GM23338 (cell line): ENCODE measurements at places on chromosomes 6 and 20. TPM values are rescaled to one million over a fixed set of nuclear protein-coding genes. Genes with fewer than 3 reads are reported as not detected.

DNA sequence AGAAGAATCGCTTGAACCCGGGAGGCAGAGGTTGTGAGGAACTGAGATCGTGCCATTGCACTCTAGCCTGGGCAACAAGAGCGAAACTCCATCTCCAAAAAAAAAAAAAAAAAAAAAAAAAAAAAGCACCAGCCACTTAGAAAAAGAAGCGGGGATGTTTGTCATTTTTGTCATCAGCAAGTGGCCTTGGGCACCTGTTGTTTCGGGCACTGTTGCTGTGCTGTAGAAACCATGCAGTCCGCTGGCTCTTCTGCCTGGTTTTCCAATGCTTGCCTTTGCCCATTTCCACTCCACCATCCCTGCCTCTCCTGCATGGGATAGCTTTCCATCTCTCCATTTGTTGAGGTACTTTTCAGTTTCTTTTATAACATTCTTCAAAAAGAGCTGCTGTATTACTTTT, 129.3 kb downstream of the ARID1B start:
- no peaks in the 10 kb centered on the region for H3K27me3 ChIP-seq
- no peak for DNase-seq
- H3K4me1 ChIP-seq: peaks cover 5% of the 10 kb centered on the region; the same call in 1 of the 2 replicates
- no peak overlapping the region for H3K27ac ChIP-seq
- H3K4me3 ChIP-seq: no peak overlapping the region
- no peaks in the 10 kb centered on the region for H3K36me3 ChIP-seq

GRCh38 chr20:38109591-38110524, 55.2 kb downstream of the TGM2 start:
- no peaks in the 10 kb centered on the region for H3K36me3 ChIP-seq
- DNase-seq: no peak
- no peaks in the 10 kb centered on the region for H3K27me3 ChIP-seq
- H3K4me3 ChIP-seq: no peak overlapping the region
- H3K27ac ChIP-seq: no peak overlapping the region
- no peaks in the 10 kb centered on the region for H3K4me1 ChIP-seq

DNA sequence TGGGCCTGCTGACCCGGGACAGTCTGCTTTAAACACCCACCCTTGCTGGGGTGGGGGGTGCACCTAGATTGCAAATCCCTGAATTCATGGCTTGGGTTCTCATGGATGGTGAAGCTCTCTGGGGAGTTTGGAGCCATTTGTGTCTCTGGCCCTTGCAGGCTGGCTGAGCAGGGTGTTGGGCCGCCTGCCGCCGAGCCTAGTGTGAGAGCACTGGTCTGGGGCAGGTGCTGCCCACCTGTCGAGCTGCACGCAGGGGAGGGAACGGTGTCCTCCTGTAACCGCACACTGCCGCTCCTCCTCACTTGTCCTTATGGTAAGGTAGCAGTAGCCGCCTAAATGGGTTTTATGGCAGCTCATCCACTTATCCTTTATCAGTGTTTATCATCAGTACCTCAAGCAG, 143.9 kb downstream of the DTNBP1 start:
- peaks cover 9% of the 10 kb centered on the region; the same call in 1 of the 2 replicates for H3K4me1 ChIP-seq
- H3K27me3 ChIP-seq: no peaks in the 10 kb centered on the region
- H3K27ac ChIP-seq: peak overlapping the region; percentile 51; the same call in 1 of the 2 replicates
- peaks cover 75% of the 10 kb centered on the region for H3K36me3 ChIP-seq

DNA sequence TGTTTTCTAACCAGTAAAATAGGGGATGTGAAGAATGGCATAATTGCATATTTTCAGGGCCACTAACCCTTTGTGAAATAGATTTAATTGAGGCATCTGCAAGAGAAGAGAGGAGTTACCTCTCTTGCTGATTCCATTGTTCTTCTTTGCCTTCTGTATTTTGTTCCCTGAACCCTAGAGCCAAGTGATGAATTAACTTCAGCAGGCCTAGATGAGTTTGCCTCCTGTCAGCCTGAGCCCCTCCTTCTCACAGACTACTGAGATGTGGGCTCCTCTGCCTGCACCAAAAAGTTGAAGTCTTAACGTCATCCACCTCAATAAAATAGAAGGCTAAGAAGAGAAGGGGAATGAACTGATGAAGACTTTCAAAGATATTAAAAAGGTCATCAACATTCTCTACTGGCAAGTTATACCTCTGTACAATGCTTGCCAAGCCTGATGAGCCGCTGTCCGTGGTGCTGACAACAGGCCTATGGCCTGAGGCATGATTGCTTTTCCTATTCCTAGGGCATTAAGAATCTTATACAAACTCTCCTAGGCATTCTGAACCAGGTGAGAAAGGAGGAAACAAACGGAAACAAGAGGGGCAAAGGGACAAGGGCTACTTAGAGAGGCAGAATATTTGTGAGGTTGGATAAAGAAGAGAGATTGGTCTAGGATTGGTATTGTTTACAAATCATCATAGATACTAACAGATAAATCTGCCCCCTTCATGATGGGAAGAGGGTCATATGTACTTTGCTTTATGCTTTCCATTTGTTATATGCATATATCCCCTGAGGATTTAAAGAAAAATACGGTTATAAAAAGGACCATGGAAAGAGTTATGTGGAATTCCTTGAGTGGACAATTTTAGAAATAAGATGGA, 46.8 kb downstream of the CD24 start:
- no peak overlapping the region for H3K4me3 ChIP-seq
- no peaks in the 10 kb centered on the region for H3K27me3 ChIP-seq
- DNase-seq: peak; percentile 90
- H3K4me1 ChIP-seq: peaks cover 38% of the 10 kb centered on the region; the same call in 1 of the 2 replicates
- no peak overlapping the region for H3K27ac ChIP-seq
- H3K36me3 ChIP-seq: no peaks in the 10 kb centered on the region

DNA sequence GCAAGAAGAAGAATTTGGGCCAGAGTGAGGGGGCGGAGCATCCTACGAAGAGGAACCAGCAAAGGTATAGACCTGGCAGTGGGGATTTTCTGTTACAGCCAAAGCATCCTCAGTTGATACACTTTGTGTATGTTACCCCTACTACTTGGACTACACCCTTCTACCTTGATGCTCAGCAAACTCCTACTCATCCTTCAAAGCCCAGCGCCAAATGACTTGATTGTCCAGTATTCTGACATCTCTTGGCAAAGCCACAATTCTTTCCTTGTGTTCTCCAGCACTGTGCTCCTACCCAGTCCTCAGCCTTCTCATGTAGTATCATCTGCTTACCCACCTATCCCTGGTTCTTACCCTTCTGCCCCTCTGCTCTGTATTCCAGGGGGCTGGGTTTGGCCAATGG, 21.7 kb upstream of the CTNNBL1 start:
- no peak overlapping the region for H3K4me3 ChIP-seq
- peaks cover 12% of the 10 kb centered on the region; the same call in 1 of the 2 replicates for H3K4me1 ChIP-seq
- DNase-seq: no peak
- no peaks in the 10 kb centered on the region for H3K36me3 ChIP-seq
- H3K27ac ChIP-seq: no peak overlapping the region
- no peaks in the 10 kb centered on the region for H3K27me3 ChIP-seq

DNA sequence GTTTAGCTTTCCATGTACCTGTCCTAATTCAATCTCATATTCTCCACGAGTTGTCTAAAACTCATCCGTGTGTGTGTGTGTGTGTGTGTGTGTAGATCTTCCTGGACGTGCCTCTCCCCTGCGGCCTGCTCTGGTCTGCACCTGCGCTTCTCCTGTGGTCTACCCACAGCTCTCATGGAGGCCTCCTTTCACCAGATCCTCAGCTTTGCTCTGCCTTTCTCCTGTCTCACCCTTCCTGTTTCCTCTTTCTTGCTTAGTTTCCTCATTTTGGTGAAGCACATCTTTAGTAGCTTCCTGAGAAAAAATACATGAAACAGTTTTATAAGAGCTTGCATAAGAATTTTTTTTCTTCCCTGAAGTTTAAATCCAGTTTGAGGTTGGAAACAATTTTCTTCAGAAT, 18.1 kb downstream of the SLX4IP start:
- H3K27ac ChIP-seq: no peak overlapping the region
- no peaks in the 10 kb centered on the region for H3K36me3 ChIP-seq
- H3K4me3 ChIP-seq: no peak overlapping the region
- H3K4me1 ChIP-seq: peaks cover 22% of the 10 kb centered on the region
- DNase-seq: no peak

- H3K27me3 ChIP-seq: no peaks in the 10 kb centered on the region
- no peaks in the 10 kb centered on the region for H3K4me1 ChIP-seq
- no peak overlapping the region for H3K4me3 ChIP-seq
- no peaks in the 10 kb centered on the region for H3K36me3 ChIP-seq
- no peak overlapping the region for H3K27ac ChIP-seq
Observed at GRCh38 chr6:81172056-81172740, 580.3 kb downstream of the TENT5A start.

DNA sequence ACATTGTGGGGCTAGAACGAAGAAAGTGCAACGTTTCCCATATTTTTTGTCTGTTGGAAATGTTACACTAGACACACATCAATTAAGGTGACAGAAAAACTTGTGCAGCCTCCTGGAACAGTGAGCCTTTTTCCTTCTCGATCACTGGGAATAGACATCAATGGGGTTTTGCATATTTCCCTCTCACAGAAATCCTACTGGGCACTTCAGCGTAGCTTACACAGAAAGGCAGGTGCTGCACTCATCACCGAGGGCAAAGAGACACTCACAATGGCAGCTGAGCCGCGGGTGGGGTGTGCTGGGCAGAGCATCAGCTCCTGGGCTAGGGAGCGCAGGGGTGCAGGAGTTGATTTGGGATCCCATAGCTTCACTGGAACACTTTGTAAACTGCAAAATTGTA, 64.5 kb downstream of the THBS2 start:
- no peak overlapping the region for H3K27ac ChIP-seq
- no peak overlapping the region for H3K4me3 ChIP-seq
- DNase-seq: no peak
- no peaks in the 10 kb centered on the region for H3K27me3 ChIP-seq

DNA sequence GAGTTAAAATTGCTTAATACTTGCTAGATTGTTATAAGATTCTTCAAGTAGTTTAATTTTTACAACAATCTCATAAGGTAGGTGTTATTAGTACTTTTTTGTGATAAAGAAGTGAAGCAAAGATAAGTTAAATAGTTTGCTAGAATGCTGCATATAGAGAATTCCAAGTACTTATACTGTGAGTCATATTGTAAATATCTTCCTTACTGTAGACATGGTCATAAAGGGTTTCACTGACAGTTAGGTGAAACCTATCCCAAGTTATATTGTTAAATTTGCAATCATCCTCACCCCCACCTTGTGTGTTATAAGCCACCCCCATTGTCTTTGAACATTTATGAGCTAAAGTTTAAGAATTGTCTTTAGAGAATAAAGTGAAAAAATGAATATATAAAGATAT, 142.0 kb downstream of the FAM83B start:
- no peaks in the 10 kb centered on the region for H3K27me3 ChIP-seq
- H3K27ac ChIP-seq: no peak overlapping the region
- no peaks in the 10 kb centered on the region for H3K36me3 ChIP-seq
- no peaks in the 10 kb centered on the region for H3K4me1 ChIP-seq
- no peak for DNase-seq
- no peak overlapping the region for H3K4me3 ChIP-seq

- no peak for DNase-seq
- no peaks in the 10 kb centered on the region for H3K4me1 ChIP-seq
- H3K27me3 ChIP-seq: no peaks in the 10 kb centered on the region
- no peak overlapping the region for H3K27ac ChIP-seq
Observed at GRCh38 chr6:92297101-92297500, 1122.3 kb downstream of the EPHA7 start.

- H3K27ac ChIP-seq: no peak overlapping the region
- no peaks in the 10 kb centered on the region for H3K27me3 ChIP-seq
- H3K36me3 ChIP-seq: no peaks in the 10 kb centered on the region
- no peak for DNase-seq
- peaks cover 23% of the 10 kb centered on the region; the same call in 1 of the 2 replicates for H3K4me1 ChIP-seq
Observed at GRCh38 chr6:111802015-111802414, 71.2 kb downstream of the FYN start.

DNA sequence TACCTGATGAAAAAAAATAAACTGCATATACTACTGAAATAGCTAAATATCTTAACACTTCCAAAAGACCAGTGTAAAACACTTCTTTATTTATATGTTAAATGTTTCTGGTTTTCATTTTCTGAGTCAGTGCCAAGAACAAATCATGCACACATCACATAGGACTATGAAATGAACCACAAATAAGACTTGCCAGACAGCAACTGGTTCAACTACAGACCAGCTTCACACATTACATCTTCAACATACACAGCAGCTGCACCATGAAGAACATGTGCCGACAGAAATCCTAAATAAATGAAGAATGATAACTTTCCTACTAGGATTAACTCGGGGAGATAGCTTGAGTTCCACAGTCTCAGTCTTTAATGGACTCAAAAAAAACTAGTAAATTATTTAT, 168.3 kb upstream of the STXBP5 start:
- peaks cover 16% of the 10 kb centered on the region for H3K4me1 ChIP-seq
- no peak overlapping the region for H3K27ac ChIP-seq
- no peaks in the 10 kb centered on the region for H3K27me3 ChIP-seq
- no peaks in the 10 kb centered on the region; the same call in 1 of the 2 replicates for H3K36me3 ChIP-seq
- H3K4me3 ChIP-seq: no peak overlapping the region
- DNase-seq: no peak

DNA sequence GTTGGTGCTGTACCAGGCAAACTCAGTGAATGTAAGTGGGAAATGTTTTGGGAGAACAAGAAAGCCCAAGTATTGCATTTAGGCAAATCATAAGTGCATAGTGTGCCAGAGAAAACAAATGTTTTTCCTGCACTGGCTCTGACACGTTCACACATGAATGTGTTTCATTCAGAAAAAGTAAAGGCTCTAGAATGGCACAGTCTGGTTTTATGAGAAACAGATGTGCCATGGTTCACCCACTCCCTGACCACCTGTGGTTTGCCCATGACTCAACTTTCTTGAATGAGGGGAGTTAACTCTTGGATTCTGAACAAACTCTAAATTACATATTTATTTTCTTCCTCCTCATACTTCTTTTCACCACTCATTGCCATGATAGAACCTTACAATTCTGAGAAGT, 126.9 kb downstream of the KCNQ5 start:
- no peak overlapping the region for H3K27ac ChIP-seq
- H3K36me3 ChIP-seq: no peaks in the 10 kb centered on the region
- H3K27me3 ChIP-seq: no peaks in the 10 kb centered on the region
- no peak overlapping the region for H3K4me3 ChIP-seq

GRCh38 chr20:58256307-58256706, 27.9 kb upstream of the ANKRD60 start:
- H3K4me1 ChIP-seq: peaks cover 27% of the 10 kb centered on the region; the same call in 1 of the 2 replicates
- H3K27me3 ChIP-seq: no peaks in the 10 kb centered on the region
- H3K27ac ChIP-seq: no peak overlapping the region
- H3K4me3 ChIP-seq: no peak overlapping the region
- DNase-seq: no peak
- H3K36me3 ChIP-seq: no peaks in the 10 kb centered on the region

GRCh38 chr6:108002365-108003221, 44.6 kb upstream of the SEC63 start:
- peak; percentile 37 for DNase-seq
- H3K4me3 ChIP-seq: no peak overlapping the region
- peaks cover 29% of the 10 kb centered on the region for H3K4me1 ChIP-seq
- H3K36me3 ChIP-seq: no peaks in the 10 kb centered on the region
- no peaks in the 10 kb centered on the region for H3K27me3 ChIP-seq
- H3K27ac ChIP-seq: no peak overlapping the region

- no peaks in the 10 kb centered on the region for H3K27me3 ChIP-seq
- H3K4me3 ChIP-seq: no peak overlapping the region
- no peak overlapping the region for H3K27ac ChIP-seq
- DNase-seq: peak; percentile 73
Observed at GRCh38 chr6:54717849-54718455, 128.6 kb upstream of the FAM83B start.

GRCh38 chr20:37984018-37984785, 49.1 kb downstream of the TTI1 start:
- no peak for DNase-seq
- H3K27ac ChIP-seq: no peak overlapping the region
- peaks cover 9% of the 10 kb centered on the region; the same call in 1 of the 2 replicates for H3K36me3 ChIP-seq

Gene CCN6
- total RNA-seq: not detected in 2 replicates

Gene RIPOR3
- total RNA-seq: 6.0 and 6.3 TPM in 2 replicates

Gene BFSP1
- 4.9 and 5.0 TPM in 2 replicates for total RNA-seq

Gene CDSN
- 0.07 TPM in 1 of 2 replicates, not detected in the other for total RNA-seq

Gene HLA-C
- total RNA-seq: 94.6 and 116 TPM in 2 replicates

Gene TRAPPC3L
- total RNA-seq: not detected in 2 replicates

Gene GSTA5
- total RNA-seq: not detected in 2 replicates

Gene SPINT4
- total RNA-seq: not detected in 2 replicates
